Esophagus squamous epithelium (tissue), 5 donors: ENCODE measurements at places on chromosomes 11 and 22.

GRCh38 chr11:130778705-130779104, 137.6 kb downstream of the SNX19 start:
- no peak for DNase-seq
- no peaks in the 10 kb centered on the region for H3K27me3 ChIP-seq
- no peaks in the 10 kb centered on the region for H3K36me3 ChIP-seq
- H3K4me1 ChIP-seq: peaks cover 16% of the 10 kb centered on the region
- H3K27ac ChIP-seq: no peak overlapping the region
- H3K4me3 ChIP-seq: no peak overlapping the region

- H3K27ac ChIP-seq: no peak overlapping the region
- H3K36me3 ChIP-seq: no peaks in the 10 kb centered on the region
- no peak for DNase-seq
- H3K27me3 ChIP-seq: no peaks in the 10 kb centered on the region
- no peak overlapping the region for H3K4me3 ChIP-seq
Measured at GRCh38 chr22:20624161-20624616, 116.8 kb downstream of the MED15 start.

DNA sequence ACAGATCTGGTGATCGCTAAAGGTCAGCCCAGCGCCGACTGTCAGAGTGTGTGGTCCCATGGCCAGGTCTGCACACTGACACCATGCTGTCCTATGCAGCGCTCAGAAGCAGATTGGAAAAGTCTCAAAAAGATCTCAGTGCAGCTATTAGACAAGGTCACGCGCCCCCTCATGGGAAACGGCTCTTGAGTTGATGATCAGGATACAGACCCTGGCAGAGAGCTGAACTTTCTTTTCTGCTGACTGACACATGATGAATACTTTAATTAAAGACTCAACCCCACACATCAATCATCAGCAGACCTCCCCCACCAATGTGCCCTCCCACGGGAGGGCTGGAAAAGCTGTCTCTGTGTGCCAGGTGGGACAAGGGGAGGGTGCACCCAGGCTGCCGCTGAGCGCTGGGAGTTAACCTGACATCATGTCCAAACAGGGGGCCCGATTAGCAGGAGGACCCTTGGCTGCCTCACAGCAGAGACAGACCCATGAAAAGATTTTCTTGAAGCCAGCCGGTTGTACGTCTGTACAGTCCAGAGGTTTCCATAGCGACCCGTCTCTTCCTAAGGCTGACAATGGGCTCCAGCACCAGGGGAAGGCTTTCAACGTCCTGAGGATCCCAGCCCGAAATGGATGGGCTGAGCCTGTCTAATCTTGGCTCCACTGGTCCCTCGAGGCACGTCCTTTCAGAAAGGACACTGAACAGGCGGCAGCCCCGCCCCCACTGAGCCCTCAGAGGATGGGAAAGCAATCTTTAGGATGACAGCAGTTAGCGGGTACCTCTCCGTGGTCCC, 26.9 kb downstream of the RASD2 start:
- H3K27me3 ChIP-seq: no peaks in the 10 kb centered on the region
- no peak for DNase-seq
- H3K27ac ChIP-seq: no peak overlapping the region
- H3K4me1 ChIP-seq: peaks cover 43% of the 10 kb centered on the region

DNA sequence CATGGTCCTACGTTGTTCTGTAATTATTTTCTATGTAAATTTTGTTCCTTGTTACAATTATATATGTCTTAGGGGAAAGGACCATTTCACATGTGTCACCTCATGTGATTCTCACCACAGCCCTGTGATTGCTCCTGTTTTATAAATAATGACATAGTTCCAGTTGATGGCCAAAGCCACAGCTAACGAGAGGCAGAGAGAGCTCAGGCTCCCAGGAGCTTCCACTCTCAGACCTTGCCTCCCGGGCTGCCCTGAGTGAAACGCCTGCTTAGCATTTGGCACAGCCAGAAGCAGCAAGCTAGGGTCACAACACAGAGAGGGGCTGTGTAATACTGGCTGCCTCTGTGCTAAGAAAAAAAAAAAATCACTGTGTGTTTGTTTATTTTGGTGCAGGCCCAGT, 5.9 kb downstream of the TMEM121B start:
- no peaks in the 10 kb centered on the region for H3K36me3 ChIP-seq
- peaks cover 28% of the 10 kb centered on the region for H3K4me1 ChIP-seq
- no peak overlapping the region for H3K27ac ChIP-seq
- H3K4me3 ChIP-seq: no peak overlapping the region
- no peak for DNase-seq

GRCh38 chr11:69172674-69173073, 16.9 kb downstream of the SMIM38 start:
- peaks cover 3% of the 10 kb centered on the region for H3K4me1 ChIP-seq
- DNase-seq: no peak
- H3K4me3 ChIP-seq: no peak overlapping the region
- peaks cover under 1% of the 10 kb centered on the region for H3K27me3 ChIP-seq

DNA sequence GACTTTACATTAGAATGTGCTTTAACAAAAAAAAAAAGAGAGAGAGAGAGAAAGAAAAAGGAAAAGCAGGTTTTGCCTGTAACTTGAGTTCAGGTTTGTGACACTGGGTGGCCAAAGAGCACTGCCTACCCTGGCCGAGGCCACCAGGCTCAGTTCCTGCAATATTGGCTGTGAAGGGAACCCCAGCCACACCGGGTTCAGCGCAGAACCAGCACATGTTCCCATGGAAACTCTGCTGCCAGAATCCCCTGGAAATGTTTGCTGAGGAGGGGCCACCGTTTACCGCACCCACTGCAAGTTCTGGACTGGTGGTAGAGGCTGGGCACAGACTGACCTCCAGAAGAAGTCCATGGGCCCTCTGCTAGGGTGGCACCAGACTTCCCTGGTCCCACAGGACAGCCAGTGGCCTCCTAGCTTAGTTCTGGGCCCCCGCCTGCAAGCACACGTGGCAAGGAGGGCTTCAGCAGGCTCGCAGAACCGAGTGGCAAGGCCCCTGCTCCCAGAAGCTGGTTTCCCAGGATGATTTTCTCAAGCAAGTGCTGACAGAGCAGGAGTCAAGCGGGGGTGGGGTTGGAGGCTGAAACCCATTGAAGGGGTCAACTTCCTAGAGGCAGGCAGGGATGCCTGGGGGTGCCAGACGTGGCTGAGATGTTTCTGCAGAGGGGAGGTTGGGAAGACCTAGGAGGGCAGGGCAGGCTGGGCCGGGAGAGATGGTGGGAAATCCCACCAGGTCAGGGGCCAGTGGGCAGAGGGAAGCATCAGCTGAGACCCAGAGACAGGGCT, 51.2 kb downstream of the NFAM1 start:
- H3K4me3 ChIP-seq: no peak overlapping the region
- H3K4me1 ChIP-seq: peaks cover 19% of the 10 kb centered on the region
- no peaks in the 10 kb centered on the region for H3K36me3 ChIP-seq
- H3K27ac ChIP-seq: no peak overlapping the region
- no peaks in the 10 kb centered on the region for H3K27me3 ChIP-seq
- no peak for DNase-seq

DNA sequence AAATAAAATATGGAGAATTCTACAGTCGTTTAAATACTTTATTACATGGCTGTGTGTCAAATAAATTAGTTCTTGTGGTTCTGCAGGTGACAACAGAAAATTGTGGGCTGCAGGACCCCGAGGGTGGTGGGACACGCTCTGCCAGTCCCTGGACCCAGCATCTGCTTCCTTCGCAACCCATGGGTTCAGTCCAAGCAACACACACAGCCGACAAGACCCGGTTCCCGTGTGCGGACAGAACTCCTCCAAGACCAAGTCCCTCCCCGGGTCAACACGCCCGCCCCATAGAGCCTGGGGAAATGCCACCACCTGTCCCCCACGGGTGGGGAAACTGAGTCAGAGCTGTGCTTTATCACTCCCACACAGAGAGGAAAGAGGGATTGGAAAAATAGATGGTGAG, 238.9 kb downstream of the BRD1 start:
- H3K27ac ChIP-seq: no peak overlapping the region
- H3K4me1 ChIP-seq: no peaks in the 10 kb centered on the region
- H3K36me3 ChIP-seq: no peaks in the 10 kb centered on the region
- H3K4me3 ChIP-seq: no peak overlapping the region

GRCh38 chr11:77747381-77747969, 73.0 kb downstream of the RSF1 start:
- peaks cover 4% of the 10 kb centered on the region for H3K36me3 ChIP-seq
- no peak overlapping the region for H3K4me3 ChIP-seq
- no peak overlapping the region for H3K27ac ChIP-seq
- H3K4me1 ChIP-seq: peaks cover 4% of the 10 kb centered on the region

- H3K4me1 ChIP-seq: no peaks in the 10 kb centered on the region
- DNase-seq: no peak
- no peaks in the 10 kb centered on the region for H3K27me3 ChIP-seq
Measured at GRCh38 chr11:20458905-20459632, 71.6 kb downstream of the PRMT3 start.

DNA sequence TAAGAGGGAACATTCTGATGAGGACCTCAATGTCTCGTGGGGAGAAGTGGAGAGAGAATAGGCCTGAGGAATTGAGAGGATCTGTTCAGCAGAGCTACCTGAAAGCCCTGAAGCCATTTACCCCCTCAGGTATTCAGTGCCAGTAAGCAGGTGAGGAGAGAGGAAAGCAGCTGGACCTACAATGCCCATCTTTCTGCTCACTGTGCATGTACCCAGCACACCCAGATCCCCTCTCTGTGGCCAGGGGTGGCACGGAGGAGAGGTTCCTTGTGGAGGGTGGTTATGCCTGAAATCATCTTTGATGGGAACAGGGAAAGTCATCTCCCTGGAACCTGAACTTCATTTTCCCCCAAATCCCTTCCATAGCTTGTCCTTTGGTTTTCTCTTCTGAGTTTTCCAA, 277.8 kb upstream of the B3GAT1 start:
- no peaks in the 10 kb centered on the region for H3K36me3 ChIP-seq
- DNase-seq: no peak
- peaks cover 5% of the 10 kb centered on the region for H3K4me1 ChIP-seq
- H3K4me3 ChIP-seq: no peak overlapping the region
- no peak overlapping the region for H3K27ac ChIP-seq

DNA sequence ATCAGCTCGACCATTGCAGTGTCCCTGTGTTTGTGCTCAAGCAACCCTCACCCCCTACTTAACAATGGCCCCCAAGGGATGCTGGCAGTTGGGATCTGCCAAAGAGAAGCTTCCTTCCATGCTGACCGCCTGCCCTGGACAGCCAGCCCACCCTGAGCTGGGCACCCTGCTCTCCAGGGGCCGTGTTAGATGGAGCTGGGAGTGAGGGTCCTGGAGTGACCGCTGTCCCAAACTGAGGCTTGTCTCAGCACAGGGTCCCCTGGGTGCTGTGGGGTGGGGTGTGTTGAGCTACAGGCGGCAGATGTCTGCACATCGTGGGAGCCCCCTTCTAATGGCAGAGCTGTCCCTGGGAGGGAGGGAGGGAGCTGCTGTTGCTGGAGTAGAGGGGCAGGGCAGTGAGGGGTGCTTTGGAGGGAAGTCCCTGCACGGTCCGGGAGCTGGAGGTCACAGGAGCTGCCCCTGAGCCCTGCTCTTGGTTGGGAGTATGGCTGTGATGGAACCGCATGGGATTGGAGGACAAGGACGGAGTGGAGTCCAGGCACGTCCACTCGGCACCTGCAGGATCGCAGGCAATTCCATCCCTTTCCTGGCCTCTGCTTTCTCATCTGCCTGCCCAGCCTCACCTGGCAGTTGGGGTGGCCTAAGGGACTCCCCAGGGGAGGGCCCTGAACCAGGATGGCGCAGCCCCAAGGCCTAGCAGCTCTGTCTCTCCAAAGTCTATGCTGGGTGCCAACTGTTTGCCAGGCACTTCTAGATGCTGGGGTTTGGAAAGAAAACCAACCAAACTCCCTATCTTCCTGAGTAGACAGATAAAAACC, 126.3 kb downstream of the ARHGAP8 start:
- no peak overlapping the region for H3K27ac ChIP-seq
- DNase-seq: no peak
- H3K4me1 ChIP-seq: no peaks in the 10 kb centered on the region
- no peak overlapping the region for H3K4me3 ChIP-seq

DNA sequence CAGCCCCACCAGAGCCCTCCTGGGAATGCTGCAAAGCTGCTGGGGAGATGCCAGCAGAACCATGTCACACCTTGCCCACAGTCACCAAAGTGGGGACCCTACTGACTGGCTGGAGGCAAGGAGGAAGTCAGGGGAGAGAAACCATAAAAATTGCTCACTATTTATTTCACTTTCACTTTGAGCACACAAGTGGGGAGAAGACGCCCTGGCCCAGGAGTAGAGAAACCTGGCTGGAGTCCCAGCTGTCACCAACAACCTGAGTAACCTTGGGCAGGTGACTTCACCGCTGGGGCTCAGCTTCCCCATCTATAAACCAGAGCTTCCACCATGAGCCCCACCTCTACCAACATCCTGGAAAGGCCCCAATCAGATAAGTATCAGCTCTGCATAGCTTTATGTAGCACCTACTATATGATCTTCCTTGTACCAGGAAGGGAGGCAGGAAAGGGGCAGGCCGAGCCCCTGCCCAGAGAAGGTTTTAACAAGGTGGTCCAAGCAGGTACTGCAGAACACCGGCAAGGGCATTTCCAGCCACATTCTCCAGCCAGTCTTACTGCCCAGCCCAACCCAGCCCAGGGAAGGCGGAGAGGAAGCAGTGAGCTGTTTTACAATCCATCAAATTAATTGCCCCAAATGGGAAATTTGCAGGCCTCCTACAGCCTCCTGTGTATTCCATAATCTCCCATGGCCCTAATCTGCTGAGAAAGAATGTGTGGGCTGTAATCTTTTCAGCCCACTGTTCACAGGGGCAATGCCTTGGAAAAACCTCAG, 27.6 kb downstream of the PLEKHA7 start:
- H3K27me3 ChIP-seq: no peaks in the 10 kb centered on the region
- H3K27ac ChIP-seq: peak overlapping the region; percentile 74
- peaks cover 68% of the 10 kb centered on the region for H3K4me1 ChIP-seq
- H3K4me3 ChIP-seq: no peak overlapping the region

DNA sequence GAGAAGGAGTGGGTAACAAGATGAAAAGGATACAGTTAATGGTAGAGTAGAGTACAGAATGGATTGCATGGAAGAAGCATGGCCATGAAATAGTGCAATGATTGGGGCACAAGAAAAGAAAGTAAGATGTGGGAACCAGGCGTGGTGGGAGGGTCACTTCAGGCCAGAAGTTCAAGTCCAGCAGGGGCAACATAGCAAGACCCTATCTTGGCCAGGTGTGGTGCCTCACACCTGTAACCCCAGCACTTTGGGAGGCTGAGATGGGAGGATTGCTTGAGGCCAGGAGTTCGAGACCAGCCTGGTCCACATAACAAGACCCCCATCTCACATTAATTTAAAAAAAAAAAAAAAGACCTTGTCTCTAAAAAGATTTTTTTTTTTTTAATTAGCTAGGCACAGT, 1.4 kb upstream of the C11orf52 start:
- H3K27me3 ChIP-seq: no peaks in the 10 kb centered on the region
- no peak for DNase-seq
- H3K27ac ChIP-seq: peak overlapping the region; percentile 85
- no peak overlapping the region for H3K4me3 ChIP-seq

- no peaks in the 10 kb centered on the region for H3K27me3 ChIP-seq
- H3K36me3 ChIP-seq: no peaks in the 10 kb centered on the region
- no peak overlapping the region for H3K27ac ChIP-seq
- H3K4me1 ChIP-seq: no peaks in the 10 kb centered on the region
- DNase-seq: no peak
- H3K4me3 ChIP-seq: no peak overlapping the region
Measured at GRCh38 chr11:87712802-87713202, 462.4 kb downstream of the RAB38 start.
